ENCODE measurements at places on chromosomes 4 and X. TPM values are rescaled to one million over a fixed set of nuclear protein-coding genes. Genes with fewer than 3 reads are reported as not detected.

Gene BLOC1S4
- total RNA-seq = 21.2 TPM

Gene CCSER1
- 5.7 TPM for total RNA-seq

Gene NAP1L5
- total RNA-seq = 8.1 TPM

Gene STAP1
- total RNA-seq = not detected

Gene CD99L2
- 16.7 TPM for total RNA-seq

Gene HS3ST1
- 16.9 TPM for total RNA-seq

Gene TKTL2
- total RNA-seq = not detected

Gene MTNR1A
- total RNA-seq = not detected

Gene TIMM8A
- 1.2 TPM for total RNA-seq

Gene SCML1
- 3.5 TPM for total RNA-seq

Gene GCNA
- 3.7 TPM for total RNA-seq

- no peak for DNase-seq
Measured at GRCh38 chr4:710916-711315, 5.3 kb downstream of the PCGF3 start.

DNA sequence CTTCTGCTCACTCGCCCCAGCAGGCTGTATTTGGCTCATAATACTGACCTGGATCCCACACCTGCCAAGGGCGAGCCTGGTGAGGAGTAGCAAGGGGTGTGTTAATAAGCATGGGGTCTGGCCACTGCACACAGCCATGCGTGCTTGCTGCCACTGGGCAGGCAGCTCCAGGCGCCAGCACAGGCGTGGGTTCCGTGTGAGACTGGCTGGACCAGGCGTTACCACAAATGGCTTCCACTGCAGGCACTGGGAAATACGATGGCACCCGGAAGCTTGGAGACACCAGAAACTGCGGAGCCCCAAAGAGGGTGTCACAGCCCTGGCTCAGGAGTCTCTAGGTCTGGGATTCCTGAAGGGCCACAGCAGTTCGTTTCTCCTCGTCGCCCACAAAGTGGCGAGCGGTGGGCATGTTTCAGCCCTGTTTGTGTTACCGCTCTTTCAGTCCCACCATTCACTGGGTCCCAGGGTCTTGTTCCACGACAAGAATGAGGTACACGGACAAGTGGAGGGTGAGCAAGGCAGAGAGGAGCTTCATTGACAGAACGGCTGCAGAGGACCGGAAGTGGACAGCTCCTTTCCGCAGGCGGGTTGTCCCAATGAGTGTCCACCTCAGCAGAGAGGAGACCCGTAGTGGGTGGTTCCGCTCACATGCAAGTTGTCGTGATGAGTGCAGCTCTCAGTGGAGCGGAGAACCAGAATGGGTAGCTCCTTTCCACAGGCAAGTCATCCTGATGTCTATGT, 428.9 kb downstream of the EPHA5 start:
- DNase-seq = no peak

GRCh38 chrX:33272986-33273385, 61.6 kb upstream of the DMD start:
- no peak for DNase-seq

GRCh38 chr4:113397114-113397701, 347.8 kb downstream of the ANK2 start:
- DNase-seq = peak; percentile 51

- DNase-seq = no peak
Measured at GRCh38 chr4:2787230-2788100, 5.4 kb upstream of the SH3BP2 start.

GRCh38 chr4:140081641-140082390, 72.2 kb downstream of the MAML3 start:
- no peak for DNase-seq

GRCh38 chr4:8353912-8354453, 84.4 kb downstream of the HTRA3 start:
- DNase-seq = no peak

- DNase-seq = peak; percentile 47
Measured at GRCh38 chrX:108072746-108073145, 18.6 kb downstream of the PSMD10 start.

GRCh38 chrX:40806513-40807220, 71.3 kb upstream of the MED14 start:
- peak; percentile 4 for DNase-seq

DNA sequence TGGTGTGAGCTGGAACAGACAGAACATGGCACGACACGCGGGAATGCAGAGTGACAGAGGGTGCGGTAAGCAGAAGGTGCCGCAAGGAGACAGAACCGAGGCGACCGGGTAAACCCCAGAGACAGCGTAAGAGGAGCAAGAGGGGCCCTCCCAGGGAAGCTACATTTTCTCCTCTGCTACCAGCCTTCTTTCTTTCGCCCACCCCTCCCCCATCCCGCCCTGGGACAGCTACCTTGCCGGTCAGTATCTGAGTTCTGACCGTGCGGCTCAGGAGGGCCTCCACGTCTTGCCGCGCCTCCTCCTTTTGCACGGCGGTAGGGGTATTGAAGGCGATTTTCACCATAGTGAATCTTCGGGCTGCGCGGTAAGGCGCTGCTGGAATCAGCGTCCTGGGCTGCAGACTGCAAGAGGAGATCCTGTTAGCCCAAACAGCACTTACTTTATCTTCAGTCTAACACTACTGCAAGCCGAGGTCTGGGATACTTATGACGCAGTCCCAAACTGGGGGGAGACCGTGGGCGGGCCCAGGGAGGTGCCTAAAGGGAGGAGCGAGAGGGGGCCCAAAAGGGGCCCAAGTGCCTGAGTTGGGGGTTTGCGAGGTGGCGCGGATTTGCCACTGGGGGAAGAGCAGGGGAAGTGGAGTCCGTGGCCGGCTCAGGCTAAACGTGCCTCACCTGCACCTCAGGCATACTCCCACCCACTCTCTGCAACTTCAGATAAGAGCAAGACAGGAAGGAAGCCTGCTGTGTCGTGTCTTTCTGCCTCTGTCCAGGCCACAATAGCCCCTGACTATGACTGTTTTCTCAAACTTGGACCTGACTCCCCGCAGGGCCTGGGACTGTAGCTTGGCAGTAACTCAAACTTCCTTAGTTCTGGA, at the start of gene ITM2A:
Gene ITM2A (minus strand): TSS at position 462 of the 877 bp plus-strand sequence. CDS start 119 bp downstream, at position 343.
- peak; percentile 1 for DNase-seq

DNA sequence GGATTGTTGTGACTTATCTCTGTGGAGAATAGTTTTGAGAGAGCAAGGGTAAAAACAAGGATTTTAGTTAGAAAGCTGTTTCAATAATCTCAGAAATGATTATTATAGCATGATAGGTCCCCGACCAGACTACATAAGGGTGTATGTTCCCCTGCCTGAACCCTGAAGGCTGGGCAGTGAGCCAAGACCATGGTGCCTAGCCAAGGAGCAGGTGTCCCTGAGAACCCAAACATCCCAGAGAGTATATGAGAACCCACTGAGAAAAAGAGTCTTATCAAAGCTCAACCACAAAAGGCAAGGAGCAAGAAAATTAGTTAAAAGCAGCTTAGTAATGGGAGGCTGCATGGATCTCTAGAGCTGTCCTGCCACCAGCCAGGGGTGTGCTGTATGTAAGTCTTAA, 94.9 kb upstream of the UNC5C start:
- no peak for DNase-seq

- DNase-seq = no peak
Measured at GRCh38 chrX:40065296-40066046, 32.3 kb downstream of the BCOR start.

DNA sequence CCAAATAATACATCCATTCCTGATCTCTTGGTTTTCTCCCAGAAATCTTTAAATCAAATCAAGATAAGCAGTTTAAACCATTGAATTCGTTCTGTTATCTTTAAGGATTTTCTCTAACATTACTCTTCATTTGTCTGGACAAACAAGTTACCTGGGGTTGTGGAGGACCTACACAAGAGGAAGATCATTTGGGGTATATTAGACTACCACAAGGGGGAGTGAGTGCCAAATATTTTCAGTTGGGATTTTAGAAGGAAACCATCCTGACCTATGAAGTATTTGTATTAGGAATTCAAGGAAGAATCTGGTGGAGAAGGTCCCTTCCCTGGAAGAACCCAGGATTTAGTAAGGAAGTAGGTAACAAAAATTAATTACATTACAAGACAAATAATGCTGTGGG, 12.0 kb upstream of the DCHS2 start:
- peak; percentile 49 for DNase-seq

DNA sequence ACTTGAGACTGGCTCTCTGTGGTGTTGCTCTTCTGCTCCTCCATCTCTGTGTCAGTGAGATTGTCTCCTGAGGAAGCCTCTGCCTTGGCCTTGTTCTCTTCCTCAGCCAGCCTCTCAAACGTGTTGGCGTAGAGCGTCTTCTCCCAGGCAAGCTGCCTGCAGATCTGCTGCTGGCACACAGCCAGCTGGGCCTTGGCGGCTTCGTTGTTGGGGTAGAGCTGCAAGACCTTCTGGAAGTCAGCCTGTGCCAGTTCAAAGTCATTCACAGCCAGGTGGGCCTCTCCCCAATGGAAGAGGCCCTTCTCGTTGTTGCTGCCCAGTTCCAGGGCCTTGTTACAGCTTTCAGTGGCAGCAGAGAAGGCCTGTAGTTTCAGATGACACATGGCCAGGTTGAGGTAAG, 159.1 kb downstream of the NDST3 start:
- DNase-seq = no peak

DNA sequence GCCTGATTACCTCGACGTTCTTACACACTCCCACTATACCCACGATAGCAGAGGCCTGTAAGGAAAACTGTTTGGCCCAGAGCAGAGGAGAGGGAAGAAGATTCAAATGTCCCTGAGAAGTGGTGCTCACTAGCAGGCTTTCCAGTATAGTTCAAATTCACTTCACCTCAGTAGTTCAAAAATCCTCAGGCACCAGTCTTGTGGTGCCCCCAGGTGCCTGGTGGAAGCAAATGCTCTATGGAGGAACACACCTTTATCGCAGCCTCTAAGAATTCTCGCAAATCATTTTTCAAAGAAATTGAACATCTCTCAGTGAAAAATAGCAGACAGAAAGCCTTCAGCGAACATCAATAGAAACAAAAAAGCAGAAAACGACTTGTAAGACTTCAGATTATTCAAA, 12.2 kb upstream of the MTMR1 start:
- DNase-seq = peak; percentile 21

DNA sequence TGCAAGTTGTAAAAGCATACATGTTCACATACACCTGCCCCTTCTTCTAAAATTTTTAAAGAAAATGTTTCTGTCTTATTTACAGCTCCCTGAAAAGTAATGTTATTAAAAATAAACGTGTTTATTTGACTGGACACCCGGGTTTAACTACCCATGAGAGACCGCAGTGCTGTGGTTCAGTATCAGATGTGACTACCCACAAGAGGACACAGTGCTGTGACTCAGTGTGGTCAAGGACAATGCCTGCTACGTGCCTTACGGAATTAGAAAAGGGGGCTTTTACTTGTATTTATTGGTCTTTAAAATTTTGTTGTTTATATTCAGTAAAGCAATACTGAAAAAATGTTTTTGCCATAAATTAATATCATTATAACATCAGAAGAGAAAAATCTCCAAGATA, 641.4 kb downstream of the TRIML1 start:
- peak; percentile 12 for DNase-seq

GRCh38 chrX:19089555-19090040, 32.7 kb downstream of the ADGRG2 start:
- DNase-seq = no peak

GRCh38 chrX:22406201-22406737, 133.6 kb downstream of the CBLL2 start:
- no peak for DNase-seq

- DNase-seq = no peak
Measured at GRCh38 chrX:134548257-134549201, 88.6 kb downstream of the HPRT1 start.

Data from renal cortical epithelial cell (primary cell).